Nephron progenitor cell (in vitro differentiated cells): ENCODE measurements at places on chromosomes 16 and 17.

- DNase-seq, result no peak
These were observed 27.8 kb downstream of the CASKIN2 start for GRCh38 chr17:75487351-75488070.

- no peak for DNase-seq
These were observed 1.2 kb upstream of the HS3ST6 start for GRCh38 chr16:1919327-1919998.

DNA sequence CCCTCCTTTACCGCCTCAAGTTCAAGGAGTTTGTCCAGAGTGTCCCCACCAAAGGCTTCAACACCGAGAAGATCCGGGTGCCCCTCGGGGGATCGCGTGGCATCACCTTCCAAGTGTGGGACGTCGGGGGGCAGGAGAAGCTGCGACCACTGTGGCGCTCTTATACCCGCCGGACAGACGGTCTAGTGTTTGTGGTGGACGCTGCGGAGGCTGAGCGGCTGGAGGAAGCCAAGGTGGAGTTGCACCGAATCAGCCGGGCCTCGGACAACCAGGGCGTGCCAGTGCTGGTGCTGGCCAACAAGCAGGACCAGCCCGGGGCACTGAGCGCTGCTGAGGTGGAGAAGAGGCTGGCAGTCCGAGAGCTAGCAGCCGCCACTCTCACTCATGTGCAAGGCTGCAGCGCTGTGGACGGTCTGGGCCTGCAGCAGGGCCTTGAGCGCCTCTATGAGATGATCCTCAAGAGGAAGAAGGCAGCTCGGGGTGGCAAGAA, 1.1 kb downstream of the ARL4D start:
- no peak for DNase-seq

GRCh38 chr17:17297217-17297616, 6.0 kb upstream of the NT5M start:
- no peak for DNase-seq

DNA sequence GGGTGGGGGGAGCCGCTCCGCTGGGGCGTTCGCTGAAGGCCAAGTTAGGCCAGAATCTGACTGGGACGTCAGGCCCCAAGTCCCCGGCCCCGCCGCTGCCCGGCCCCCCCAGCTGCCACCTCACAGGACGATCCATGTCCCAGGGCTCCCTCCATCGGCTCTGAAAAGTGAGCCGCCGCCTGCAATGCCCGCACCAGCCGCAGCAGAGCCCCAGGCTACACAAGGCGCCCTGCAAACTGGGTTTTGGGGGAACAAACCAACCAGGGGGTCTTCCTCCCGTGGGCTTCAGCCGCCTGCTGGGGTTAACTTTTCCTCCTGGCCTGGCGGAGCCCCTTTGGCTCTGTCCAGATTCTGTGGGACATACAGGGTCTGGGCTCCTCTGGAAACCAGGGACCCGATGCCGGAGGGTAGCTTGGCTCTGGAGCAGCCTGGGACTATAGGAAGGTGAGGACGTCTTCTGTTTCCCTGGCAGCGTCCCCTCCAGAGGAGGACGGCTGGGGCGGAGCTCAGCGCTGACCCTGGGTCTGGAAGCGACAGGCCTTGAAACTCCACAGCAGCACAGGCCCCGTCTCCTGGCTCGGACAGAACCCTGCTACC, 835 bp downstream of the NME4 start:
- DNase-seq, result peak; percentile 80

DNA sequence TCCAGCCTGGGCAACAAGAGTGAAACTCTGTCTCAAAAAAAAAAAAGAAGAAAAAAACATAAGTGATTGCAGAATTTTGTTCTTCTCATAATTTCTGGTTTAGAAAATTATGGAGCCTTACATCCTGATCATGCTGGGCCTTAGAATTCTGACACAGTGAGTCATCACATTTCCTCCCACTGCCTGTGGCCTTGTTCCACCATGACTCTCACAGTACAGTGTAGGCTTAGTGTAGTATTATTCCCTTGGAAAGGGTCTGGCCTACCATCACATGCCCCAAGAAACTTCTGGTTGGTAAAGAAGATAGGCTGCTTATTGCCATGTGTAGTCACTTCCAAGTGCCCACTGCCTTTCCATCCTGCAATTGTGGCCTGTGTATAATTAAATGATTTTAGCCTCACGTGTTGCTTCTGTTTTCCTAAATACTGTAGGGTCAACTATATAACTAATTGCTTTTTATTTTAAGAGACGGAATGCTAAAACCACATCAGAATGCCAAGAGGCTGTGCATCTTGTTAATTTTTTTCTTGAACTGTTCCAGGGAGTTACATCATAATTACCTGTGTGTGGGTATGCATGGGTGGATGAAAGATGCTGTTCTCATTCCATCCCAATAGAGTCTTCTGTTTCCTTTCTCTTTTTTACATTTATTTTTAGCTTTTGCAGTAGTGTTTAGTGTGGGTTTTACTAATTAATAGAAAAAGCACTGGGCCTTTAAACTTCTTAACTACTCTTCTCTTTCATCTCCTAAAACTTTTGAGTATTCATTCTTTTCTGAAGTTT, 25.9 kb downstream of the OGFOD1 start:
- DNase-seq, result no peak

- no peak for DNase-seq
These were observed 3.9 kb downstream of the HNF1B start for GRCh38 chr17:37740915-37741314.

GRCh38 chr17:31726980-31727427, 132.0 kb downstream of the COPRS start:
- DNase-seq, result no peak

- DNase-seq, result no peak
These were observed 58.1 kb downstream of the METRNL start for GRCh38 chr17:83137523-83137922.

- no peak for DNase-seq
These were observed 21.9 kb downstream of the OMG start for GRCh38 chr17:31275116-31275515.

DNA sequence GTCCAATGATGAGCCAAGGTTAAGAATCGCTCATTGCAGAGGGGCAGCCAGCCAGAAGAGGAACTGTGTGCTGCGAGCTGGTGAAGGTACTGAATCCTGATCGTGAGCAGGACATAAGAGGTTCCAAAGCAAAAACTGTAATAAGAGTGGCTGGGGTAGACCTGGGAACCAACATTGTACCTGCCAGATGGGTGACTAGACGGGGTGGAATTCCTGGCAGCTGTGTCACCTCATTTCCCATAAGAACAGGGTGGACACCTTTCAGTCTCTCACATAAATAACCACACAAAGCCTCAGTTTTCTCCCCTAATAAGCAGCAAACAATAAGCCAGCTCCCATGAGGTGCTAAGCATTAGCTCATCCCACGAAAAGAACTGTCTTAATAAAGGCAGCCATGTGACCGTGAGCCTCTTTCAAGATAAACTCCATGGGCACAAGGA, 290.3 kb downstream of the SOX9 start:
- no peak for DNase-seq

DNA sequence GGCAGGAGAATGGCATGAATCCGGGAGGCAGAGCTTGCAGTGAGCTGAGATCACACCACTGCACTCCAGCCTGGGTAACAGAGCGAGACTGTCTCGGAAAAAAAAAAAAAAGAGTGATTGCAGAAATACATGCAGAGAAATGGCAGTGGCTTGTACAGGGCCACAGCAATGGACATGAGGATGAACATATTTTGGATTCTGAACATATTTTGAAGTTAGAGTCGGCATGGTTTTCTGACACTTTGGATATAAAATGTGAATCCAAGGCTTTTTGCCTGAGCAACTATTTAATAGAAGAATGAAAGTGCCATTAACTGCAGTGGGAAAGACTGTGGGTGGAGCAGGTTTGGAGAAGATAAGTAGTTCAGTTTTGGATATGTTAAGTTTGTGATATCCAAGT, 35.8 kb downstream of the CPD start:
- DNase-seq, result no peak

GRCh38 chr17:74864866-74865395, 5.2 kb upstream of the GRIN2C start:
- peak; percentile 89 for DNase-seq

DNA sequence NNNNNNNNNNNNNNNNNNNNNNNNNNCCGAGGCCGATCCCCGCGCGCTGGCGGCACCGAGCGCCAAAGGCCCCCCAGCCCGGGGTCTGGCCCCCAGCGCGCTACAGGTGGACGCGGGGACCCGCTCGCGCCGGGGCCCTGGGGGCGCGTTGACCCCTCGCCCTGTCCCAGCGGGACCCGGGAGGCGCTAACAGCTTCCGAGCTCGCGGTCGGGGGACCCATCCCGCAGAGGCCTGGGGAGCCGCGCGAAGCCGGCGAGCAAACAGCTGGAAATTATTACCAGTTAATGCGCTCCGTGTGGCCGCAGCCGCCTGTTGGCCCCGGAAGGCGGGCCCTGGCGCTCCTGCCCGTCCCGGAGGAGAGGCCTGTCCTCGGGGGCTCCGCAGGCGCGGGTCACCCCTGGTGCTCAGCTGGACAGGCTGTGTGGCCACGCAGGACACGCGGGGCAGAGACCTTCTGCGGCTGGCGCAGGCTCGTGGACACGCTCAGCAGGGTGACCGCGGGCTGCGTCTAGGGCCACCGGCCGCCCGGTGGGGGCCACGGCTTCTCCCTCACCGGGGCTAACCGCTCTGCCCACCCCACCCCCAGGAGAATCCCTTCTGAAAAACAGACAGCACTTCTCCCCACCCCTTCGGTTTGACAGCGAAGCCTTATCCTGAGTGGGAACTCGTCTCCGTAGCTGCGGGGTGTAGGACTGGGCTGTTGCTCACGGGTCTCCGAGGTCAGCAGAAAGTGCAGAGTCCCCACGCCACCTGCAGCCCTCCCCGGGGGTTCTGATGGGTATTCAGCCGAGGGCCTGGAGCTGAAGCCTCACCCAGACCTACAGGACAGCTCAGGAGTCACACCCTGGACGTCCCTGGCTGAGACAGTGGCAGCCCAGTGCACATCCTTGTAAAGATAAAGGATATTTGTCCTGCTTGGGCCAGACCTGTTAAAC, 138.7 kb upstream of the RPH3AL start:
- DNase-seq, result peak; percentile 72

- DNase-seq, result no peak
These were observed at the start of gene DHRS7C for GRCh38 chr17:9790889-9791876. TSS of gene DHRS7C (minus strand) at chr17:9791592. CDS start at chr17:9791284, 308 bp downstream.

GRCh38 chr17:8149419-8150193, 2.6 kb downstream of the PER1 start:
- DNase-seq, result no peak

DNA sequence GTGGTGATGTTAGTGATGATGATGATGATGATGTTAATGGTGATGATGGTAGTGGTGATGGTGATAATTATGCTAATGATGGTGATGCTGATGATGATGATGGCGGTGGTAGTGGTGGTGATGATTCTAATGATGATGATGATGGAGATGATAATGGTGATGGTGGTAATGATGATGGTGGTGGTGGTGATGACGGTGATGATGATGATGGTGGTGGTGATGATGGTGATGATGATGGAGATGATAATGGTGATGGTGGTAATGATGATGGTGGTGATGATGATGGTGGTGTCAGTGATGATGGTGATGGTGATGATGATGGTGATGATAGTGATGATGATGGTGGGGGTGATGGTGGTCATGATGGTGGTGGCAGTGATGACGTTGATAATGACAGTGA, 132.5 kb downstream of the DNAH9 start:
- no peak for DNase-seq

- DNase-seq, result no peak
These were observed 11.9 kb upstream of the TBX2 start for GRCh38 chr17:61387511-61388305.

DNA sequence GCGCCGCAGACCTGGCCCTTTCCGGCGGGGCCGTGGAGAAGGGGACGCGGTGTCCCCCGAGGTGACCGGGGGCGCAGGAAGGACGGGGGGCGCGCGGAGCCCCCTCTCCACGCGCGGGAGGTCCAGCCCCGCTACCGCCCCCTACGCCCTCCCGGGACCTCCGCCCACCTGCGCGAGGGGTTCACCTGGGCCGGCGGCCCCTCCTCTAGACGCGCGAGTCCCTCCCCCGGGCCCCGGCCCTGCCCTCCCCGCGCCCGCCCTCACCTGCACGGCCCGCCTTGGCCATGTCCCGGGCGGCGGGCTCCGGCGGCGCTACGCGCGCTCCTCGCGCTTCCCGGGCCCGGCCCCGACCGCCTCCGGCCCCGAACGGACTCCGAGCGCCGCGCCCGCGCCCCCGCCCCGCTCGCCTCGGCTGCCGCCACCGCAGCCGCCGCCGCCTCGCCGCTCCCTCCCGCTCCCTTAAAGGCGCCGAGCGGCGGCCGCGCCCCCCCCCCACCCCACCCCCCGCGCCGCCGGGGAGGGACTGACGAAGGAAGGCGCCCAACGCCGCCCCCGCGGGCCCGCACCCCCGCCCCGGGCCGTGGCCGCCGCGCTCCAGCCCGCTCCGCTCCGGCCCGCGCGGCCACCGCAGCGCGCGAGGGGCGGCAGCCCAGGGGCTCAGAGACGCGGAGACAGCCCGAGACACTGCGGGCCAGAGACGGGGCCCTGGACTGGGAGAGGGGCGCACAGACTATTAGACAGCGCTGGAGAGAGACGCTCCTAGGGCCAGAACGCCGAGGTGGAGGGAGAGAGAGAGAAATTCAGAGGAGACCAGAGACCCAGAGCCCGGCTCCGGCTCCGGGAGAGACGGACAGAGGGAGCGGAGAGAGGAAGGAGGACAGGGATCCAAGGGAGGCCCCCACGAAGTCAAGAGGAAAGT, at the start of gene PITPNM3:
TSS of gene PITPNM3 (minus strand) at position 435 of the 919 bp plus-strand sequence. CDS start at position 286, 149 bp downstream.
- DNase-seq, result peak; percentile 60

DNA sequence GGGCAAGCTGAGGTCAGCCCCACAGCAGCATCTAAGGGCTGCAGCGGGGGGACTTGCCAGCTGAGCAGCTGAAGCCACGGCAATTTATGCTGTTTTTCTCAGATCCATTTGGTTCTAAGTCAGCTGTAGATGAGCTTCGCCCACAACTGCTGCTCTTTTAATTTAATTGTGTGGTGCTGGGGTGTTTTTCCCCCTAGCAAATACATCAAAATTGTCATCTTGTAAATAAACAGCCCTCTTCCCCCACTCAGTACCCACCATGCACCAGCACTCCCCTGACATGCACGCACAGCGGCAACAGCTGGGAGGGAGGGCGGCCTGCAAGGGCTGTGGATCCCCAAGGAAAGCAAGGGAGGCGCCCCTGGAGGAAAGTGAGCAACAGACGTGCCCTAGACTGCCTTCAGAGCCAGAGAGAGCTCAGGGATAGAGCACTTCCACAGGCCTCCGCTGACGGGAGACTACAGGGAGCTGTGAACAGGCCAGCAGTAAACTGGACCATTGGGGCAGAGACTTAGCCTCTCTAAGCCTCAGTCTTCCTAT, 149.5 kb downstream of the TMEM132E start:
- no peak for DNase-seq

GRCh38 chr17:40452921-40453378, 9.7 kb downstream of the IGFBP4 start:
- no peak for DNase-seq

- DNase-seq, result no peak
These were observed 54.8 kb upstream of the CRISPLD2 start for GRCh38 chr16:84764970-84765369.

GRCh38 chr16:23587726-23588125, 8.4 kb downstream of the NDUFAB1 start:
- no peak for DNase-seq
